ENCODE measurements at places on chromosomes 1 and 21.

GRCh38 chr1:168179438-168180147, 831 bp downstream of the TIPRL start:
- DNase-seq = peak; percentile 8

DNA sequence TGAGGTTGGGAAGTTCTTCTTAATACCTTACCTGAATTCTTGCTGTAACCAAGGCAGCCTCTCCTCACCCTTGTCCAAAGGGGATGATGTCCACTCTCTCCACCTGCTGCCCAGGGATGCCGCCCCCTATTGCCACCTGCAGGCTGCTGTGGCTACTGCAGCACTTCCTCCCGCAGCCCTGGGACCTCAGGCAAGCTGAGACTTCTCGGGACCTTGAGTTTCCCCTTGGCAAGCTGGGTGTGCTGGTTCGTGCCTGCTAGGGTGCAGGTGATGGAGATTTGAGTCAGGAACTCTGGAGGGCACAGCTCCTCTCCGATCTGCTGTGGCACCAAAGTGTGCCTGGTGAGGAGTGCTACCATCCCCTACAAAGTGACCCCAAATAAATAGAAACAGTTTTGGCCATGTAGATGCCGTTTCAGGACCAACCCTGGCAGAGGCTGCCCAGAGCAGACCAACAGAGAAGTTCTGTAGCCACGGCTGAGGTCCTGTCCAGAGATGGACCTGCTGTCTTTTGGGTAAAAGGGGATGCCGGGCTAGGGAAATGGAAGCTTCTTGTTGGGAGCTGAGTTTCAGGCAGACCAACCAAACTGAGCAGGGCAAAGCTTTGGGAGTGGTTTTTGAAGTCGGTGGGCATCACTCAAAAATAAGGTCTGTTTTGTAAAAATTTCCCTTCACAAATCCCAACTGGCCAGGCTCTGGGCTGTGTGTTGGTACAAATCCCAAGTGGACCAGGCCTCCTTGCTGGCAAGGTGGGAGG, 31.7 kb downstream of the RUNX3 start:
- DNase-seq = no peak

DNA sequence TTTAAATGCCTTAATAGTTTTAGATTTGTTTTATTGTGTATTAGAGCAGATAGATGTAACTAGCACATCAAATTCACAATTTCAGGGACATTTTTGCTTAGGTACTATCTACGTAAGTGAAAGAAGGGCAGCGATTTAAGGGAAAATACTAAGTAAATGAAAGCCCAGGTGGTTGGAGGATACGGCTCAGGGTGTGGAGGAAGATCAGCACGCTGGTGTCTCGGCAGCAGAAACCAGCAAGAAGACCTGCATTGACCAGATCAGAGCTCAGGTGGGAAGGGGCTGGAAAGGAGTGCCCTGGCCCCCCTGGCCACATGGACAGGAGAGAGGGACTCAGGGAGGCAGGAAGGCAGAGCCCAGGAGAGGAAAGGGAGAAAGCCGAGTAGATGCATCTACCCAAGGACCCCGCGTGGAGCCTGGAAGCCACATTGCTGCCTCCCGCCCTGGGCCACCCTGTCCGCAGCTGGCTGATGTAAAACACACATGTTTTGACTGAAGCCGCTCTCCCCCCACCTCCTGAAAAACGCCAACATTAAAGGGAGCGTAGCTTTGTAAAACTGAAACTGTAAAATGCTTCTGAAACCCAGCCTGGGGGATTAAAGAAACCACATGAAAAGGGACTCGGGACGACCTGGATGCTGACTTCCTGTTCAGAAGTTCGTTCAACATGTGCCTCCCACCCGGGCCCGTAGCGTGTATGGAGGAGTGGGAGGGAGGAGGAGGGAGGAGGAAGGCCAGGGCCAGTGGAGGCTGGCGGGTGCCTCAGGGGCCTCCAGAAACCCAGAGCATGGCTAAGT, 72.6 kb upstream of the TARDBP start:
- no peak for DNase-seq

DNA sequence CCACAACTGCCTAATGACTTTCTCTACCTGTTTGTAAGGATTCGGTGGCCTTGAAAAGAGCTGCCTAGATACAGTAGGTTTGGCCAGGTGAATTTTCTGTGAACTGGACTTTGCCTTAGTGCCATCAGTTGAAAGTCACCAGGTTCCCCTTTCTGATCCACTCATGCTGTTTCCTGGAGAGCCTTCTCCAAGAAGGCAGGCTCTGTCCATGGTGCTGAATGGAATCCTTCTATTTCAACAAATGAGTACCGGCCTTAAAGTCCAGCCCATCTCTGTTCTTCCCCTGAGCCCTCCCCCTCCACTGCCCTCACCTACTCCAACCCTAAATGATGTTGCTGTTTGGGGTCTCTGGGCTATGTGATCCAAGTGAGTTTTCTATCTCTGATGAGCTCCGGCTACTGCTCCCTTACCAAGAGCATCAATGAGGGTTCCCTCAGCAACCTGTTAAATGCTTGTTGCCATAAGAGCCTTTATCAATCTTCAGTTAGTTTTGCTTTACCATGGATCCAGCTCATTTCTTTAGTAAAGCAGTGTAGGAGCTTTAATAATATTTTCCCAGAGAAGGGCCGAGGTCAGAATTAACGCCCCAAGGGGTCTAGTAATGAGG, 500.4 kb downstream of the PTPRU start:
- DNase-seq = no peak

- no peak for DNase-seq
These were observed 150.8 kb downstream of the MAST2 start for GRCh38 chr1:45953934-45954847.

GRCh38 chr21:15273244-15273643, 208.4 kb upstream of the NRIP1 start:
- no peak for DNase-seq

DNA sequence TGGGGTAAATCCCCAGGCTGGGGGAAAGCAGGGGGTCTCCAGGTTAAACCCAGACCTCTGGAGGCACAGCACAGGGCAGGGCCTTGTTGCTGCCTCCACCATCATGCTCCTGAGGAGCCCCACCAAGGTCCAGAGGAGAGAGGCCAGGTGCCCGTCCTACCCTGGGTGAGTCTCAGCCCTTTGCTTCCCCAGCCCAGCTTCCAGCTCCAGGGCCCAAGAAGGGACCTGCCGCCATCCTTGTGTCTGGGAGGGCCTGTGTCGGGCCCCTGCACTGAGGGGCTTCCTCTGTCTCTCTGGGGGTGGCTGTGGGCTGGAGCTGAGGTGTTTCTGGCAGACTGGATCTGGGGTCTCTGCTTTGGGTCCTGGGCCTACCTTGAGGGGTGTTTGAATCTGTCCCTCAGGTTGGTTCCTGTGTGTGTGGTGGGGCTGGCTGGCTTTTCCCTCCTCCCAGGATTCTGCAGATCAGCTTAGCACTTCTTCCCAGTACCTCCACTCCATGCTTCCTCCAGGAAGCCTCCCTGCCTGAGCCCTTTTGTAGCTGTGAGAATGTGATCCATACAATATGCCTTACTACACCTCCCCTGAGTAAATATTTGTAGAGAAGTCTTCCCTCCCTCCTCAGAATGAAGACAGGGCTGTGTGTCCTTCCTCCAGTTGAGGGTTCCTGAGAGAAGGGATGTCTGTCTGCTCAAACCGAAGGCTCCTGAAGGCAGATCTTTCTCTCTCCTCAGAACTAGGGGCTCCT, 6.2 kb downstream of the GPR3 start:
- no peak for DNase-seq

All from globus pallidus (tissue), 1 donor.